ENCODE measurements at places on chromosomes 5 and 9.

GRCh38 chr9:33043671-33044070, 18.6 kb downstream of the DNAJA1 start:
- no peak for DNase-seq

- DNase-seq: no peak
Observed at GRCh38 chr5:133565993-133566392, 46.3 kb downstream of the FSTL4 start.

GRCh38 chr9:5274770-5275169, 29.7 kb downstream of the RLN2 start:
- no peak for DNase-seq

- no peak for DNase-seq
Observed at GRCh38 chr9:134011401-134011800, 13.9 kb upstream of the BRD3OS start.

GRCh38 chr9:19371942-19372341, 8.1 kb downstream of the RPS6 start:
- no peak for DNase-seq

GRCh38 chr5:109767997-109768396, 78.3 kb downstream of the MAN2A1 start:
- DNase-seq: no peak

- no peak for DNase-seq
Observed at GRCh38 chr9:16417161-16417560, 453.3 kb downstream of the BNC2 start.

DNA sequence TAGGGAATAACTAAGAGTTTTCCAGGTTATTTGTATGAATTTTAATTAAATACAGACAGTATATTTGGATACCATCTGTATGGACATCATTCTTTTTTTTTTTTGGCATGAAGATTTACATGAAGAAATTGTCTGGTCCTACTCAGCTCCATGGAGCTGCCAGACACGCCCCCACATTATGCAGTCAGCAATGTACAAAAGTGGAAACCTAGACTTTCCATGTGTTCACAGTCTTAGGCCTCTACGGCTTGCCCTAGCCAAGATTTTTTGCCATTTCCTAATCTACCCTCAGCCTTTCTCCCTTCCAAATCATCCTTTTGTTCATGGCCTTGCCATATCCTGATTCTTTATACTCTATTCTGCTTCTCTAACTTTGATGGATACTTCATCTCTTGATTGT, 207.1 kb downstream of the SGCD start:
- DNase-seq: no peak

GRCh38 chr9:69535911-69536310, 136.3 kb downstream of the APBA1 start:
- no peak for DNase-seq

DNA sequence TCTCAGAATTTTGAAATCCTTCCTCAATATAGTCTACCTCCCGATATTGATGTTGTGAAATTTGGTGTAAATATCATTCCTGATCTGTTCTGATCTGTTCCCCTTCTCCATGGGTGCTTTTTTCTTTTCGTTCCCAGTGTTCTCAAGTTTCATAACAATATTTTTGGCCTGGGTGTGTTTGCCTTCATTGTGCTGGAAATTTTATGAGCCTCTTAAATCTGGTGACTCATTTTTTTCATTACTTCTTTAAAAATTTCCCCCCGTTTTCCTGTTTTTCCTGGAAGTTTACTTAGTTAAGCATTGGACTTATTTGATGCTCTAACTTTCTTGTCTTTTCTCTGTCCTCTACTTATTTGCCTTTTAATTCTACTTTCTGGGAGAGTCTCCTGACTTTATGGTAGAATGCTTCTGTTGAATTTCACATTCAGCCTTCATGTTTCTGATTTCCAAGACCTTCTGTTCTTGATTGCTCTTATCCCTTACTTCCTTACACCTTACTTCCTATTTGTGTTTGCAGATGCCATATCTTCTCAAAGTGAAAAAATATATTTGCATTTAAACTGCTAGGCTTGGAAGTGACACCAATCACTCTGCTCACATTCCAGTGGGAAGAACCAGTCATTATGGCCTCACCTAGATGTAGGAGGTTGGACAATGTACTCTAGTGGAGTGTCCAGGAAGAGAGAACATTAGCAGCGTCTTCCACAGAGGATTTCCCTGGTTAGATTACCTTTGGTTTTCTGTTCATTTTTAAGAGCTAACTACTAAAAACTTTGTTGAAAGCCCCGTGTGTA, 441.9 kb downstream of the ARHGEF28 start:
- DNase-seq: no peak

- DNase-seq: no peak
Observed at GRCh38 chr5:54458221-54458620, 2.7 kb downstream of the HSPB3 start.

DNA sequence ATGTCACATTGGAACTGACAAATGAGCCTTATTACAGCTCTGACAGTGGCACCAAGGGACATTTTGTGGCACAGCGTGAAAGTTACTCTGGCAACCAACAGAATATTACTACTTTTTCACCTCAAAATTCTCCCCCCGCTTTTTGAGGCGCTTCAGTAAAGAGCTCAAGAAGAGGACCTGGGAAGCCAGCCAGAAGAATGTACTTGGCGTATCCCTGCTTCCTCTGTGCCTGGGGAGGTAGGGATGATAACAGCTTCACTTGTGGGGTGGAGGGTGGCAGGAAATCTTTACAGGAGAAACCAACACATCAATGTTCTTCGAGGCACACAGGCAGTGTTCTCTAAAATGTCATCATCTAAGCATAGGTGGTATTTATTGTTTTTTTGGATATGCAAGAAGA, 624.1 kb downstream of the NR2F1-AS1 start:
- no peak for DNase-seq

DNA sequence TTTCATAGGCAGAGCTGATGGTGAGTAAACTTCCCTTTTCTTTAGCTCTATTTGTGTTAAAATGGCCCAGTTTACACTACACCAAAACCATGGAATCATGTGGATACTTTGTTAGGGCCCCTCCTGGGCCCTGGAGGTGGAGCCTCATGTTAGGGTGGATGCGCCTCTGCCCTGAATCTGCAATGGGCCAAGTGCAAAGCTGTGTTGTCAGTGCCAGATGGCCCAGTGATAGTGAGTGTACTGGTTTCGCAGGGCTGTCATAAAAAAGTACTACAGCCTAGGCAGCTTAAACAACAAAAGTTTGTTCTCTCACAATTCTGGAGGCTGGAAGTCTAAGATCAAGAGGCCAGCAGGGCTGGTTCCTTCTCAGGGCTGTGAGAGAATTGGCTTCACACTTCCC, 64.8 kb downstream of the HSPA4 start:
- no peak for DNase-seq

GRCh38 chr5:15499528-15500324, at the start of gene FBXL7:
Gene FBXL7, plus strand, starts transcription at chr5:15500180.
- no peak for DNase-seq

DNA sequence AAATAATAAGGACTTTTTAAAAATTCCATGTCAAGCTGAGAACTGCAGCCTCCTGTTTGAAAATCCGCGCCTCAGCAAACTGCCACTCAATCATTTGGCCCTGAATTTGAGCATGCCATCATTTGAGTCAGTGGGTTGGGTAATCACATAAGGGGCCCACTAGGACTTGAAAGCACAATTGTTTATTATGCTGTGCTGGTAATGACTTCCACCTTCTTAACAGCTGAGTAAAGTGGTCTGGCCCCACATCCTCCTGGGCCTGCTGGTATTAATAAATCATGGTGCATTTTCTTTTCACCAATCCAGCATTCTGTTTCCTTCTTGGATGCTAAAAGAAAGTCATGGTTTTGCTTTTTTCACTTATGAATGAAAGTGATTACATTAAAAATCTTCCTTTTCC, 103.0 kb upstream of the CTSL start:
- no peak for DNase-seq

DNA sequence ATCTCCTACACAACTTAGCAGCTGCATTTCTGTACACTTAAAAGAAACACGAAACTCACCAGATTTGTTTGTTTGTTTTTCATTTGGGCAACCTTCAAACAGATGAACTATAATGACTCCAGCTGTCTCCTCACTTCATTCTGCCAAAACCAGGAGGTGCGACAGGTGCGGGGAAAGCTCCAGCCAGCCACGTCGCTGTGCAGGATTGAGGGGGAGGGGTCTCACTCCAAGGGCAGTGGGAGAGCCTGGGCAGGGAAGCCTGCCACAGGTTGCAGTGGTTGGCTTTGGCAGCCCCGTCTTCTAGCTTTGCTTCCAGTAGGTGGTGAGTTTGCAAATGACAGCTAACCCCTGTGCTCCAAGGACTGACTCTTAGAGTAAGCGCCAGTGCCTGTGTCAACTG, 215.8 kb downstream of the CEMIP2 start:
- DNase-seq: no peak

GRCh38 chr9:106962615-106963363, 99.8 kb downstream of the ZNF462 start:
- DNase-seq: no peak

DNA sequence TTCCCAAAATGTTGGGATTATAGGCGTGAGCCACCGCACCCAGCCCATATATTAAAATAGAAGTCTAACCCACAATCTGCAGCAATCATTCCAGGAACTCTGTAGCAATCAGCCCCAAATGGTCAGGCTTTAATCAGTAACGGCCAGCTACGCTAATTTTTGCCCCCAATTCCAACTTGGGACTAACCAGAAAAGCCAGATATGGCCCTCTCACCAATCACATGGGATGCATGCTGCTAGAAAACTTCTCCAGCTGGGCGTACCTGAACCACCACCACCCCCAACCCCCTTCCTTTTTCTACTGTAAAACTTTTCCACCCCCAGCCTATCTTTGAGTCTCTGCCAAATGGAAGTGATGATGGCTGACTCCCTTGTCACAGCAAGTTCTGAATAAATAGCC, 4.1 kb downstream of the SUSD1 start:
- no peak for DNase-seq

DNA sequence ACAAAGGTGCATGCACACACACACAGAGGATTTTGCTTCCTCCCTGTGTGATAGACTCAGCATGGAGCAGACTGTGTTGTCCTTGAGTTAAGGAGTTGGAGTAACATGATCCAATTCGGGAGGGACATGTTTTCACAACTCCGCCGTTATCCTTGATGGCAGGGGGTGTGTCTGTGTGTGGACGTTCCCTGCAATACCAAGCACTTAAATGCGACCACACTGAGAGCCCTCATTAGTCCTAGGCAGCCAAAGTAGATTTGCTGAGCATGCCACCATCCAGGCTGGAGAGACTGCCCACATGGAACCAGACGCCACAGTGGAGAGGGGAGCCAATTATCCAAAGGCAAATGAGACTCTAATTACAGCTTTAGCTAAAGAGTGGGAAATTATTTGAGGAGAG, 140.1 kb downstream of the DOCK2 start:
- no peak for DNase-seq

- DNase-seq: no peak
Observed at GRCh38 chr5:9056046-9056445, 489.8 kb downstream of the SEMA5A start.

DNA sequence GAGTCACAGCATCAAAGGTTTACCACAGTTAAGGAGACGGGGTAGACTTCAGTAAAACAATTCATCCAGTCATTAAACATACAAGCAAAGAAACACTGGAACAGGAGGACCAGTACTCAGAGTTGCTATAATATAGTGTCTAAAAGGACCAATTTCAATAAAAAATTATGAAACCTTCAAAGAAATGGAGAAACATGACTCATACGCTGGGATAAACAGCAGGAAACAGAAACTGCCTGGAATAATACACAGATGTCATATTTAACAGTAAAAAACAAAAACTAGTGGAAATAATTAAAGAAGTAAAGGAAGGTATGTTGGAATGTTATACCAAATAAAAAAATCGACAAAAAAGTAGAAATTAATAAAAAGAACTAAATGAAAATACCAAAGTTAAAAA, 1075.9 kb downstream of the NR2F1-AS1 start:
- DNase-seq: no peak

- DNase-seq: no peak
Observed at GRCh38 chr5:133941456-133942196, 26.8 kb downstream of the C5orf15 start.

DNA sequence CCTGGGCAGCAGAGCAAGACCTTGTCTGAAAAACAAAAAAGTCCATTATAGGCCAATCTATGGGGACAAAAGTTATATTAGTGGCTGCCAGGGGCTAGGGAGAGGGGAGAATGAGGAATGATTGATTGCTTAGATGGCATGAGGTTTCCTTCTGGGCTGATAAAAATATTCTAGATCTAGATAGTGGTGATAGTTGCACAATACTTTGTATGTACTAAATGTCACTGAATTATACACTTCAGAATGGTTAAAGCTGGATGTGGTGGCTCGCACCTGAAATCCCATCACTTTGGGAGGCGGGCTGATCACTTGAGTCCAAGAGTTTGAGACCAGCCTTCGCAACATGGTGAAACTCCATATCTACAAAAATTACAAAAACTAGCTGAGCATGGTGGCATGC, 42.8 kb upstream of the TEX48 start:
- DNase-seq: no peak

GRCh38 chr9:109859447-109859846, 79.4 kb downstream of the PALM2AKAP2 start:
- DNase-seq: no peak

DNA sequence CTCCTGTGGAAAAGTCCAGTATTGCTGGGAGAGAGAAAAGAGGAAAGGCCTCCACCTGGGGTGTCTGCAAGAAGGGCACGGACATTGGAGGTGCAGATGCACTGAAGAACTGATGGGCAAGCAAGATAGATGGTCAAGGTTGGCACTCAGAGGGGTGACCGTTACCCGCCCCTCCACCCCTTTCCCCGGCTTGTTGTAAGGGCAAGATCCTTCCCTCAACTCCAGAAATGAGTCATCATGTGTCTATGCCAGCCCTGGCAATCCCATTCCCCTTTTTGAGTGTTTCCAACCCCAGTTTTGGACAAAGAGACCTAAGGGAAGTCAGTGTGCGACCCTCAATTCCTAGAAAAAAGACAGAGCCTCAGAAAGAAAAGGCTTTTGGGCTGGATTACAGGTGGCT, 34.9 kb upstream of the ATP6V1G1 start:
- no peak for DNase-seq

DNA sequence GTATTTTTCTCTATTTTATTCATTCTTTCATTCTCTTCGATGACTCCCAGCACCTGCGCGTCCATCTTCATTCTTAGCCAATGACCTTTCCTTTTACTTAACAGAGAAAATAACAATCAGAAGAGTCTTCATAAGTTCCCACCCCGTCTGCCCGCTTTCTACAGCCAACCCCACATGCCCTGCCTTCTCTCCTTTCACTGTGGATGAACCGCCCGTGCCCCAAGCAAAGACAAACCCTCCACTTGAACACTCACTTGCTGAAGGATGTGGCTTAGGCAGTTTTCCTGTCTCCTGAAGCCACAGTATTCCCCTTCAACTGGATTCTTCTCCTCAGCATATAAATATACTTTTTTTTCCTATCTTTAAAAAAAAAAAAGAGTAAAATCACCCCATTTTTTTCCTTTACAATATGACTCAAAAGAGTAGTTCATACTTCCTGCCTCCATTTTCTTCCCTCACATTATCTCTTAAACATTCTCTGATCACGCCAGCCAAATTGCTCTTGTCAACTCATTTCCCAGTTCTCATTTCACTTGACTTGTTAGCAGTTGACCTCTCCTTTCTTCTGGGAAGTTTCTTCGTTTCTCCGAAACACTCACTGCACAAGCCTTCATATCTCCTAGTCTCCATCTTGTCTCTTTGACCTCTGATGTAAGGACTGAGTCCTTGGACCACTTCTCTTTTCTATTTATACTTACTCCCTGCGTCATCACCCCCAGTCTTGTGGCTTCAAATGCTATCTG, 11.1 kb downstream of the NIPSNAP3B start:
- DNase-seq: no peak

GRCh38 chr9:126215486-126215885, 111.1 kb upstream of the MVB12B start:
- DNase-seq: no peak
